ENCODE measurements at places on chromosomes 7 and 10.

DNA sequence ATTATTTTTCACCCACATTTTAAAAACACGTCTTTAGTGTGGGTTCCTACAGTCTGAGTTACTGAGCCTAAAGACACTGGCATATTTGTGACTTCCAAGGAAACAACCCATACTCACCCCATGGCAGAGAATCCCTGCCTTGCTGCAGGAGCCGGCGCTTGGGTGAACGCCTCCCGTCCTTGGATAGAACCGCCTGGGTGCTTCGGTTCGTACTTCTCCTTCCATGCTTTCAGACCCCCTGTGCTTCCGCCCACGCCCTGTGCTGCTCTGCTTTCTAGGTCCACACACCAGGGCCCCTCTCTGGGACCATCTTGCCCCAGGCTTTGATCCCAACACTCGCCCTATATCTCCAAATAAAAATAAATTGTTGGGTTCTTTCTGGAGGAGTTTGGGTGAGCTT, 125.8 kb downstream of the PTPRN2 start:
- DNase-seq = no peak

- DNase-seq = peak; percentile 5
These were observed 5.4 kb downstream of the SUV39H2 start for GRCh38 chr10:14884082-14884481.

DNA sequence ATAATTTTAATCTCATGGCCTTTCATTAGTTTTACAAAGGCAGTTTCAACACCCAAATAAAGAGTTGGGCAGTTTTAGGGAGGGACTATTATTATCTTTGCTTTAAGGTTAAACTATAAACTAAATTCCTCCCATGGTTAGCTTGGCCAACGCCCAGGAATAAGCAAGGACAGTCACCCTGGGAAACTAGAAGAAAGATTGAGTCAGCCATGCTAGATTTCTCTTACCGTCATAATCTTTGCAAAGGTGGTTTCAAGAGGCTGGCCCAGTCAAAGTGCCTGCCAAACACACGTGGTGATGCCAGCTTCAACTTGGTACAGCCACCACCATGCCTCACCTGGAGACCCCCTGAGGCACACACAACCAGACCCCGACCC, 317.4 kb upstream of the SP8 start:
- DNase-seq = no peak

DNA sequence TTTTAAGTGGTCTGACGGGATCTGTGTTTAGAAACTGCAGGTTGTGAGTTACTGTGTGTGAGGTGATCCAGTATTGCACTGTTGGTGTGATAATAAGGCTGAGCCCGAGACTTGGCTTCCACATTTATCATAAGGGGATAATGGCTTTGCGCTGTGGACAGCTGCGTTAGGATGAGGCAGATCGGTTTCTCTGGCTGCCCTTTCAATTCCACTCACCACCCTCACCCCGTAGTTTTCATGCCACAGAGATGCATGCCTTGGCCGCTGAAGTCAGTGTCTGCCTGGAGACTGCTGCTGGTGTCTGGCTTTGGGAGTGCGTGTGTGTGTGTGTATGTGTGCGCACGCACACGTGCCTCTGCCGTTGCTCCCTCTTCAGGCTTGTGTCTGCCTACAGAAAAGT, 273.0 kb downstream of the CCDC3 start:
- peak; percentile 71 for DNase-seq

DNA sequence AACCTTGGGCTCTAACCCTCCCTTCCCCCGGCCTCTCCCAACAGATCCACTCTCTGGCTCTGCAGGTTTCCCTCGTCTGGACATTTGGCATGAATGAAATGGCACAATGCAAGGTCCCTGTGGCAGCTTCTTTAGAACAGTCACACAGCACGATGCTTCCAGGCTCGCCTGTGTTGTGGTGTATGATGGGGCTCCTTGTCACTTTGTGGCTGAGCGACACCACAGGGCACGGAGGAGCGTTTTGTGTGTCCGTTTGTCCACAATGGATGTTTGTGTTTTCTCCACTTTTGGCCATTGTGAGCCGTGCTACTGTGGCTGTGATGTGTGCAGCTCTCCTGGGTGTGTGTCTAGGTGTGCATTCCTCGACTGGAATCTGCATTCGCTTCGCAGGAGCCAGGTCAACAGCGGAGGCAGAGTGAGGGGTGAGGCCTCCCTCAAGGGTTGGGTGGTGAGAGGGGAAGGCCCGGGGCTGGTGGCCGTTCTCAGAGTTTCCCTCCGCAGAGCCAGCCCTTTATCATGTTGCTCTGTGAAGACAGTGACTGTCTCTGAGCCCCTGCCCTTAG, 22.3 kb upstream of the SHH start:
- no peak for DNase-seq

DNA sequence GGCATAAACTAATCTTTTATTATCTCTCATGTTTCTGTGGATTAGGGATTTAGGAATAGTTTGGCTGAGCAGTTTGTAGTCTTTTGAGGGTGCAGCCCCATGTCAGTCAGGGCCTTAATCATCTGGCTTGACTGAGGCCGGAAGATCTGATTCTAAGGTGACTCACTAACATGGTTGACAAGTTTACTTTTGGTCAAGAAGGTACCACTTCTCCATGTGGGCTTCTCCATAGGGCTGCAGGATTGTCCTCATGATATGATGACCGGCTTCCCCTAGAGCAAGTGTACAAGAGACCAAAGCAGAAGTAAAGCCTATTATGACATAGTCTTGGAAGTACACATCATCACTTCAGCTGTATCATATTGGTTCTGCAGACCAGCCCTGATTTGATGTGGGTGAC, 45.9 kb upstream of the OIT3 start:
- no peak for DNase-seq

DNA sequence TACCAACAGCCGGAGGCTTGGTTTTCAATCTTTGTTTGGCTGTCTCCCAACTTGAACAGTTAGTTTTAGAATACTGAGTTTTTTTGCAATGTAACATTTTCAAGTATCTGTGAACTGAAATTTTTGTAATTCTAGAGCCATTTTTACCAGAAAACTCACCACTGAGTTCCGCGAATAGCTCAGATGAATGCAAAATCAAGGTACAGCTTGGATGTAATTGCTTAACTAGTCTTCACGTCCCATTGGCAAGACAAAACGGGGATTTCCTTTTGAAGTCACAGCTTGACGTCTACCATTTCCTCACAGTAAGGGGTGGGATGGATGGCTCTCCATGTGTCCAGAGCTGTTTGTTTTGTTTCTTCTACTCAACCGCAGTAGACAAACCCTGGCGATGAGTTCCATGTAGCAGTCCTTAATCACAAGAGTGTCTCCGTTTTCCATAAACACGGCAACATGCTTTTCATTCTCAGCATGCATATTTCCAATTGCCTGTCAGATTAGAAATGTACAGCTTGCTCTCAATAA, 55.8 kb upstream of the FGFR2 start:
- DNase-seq = no peak

DNA sequence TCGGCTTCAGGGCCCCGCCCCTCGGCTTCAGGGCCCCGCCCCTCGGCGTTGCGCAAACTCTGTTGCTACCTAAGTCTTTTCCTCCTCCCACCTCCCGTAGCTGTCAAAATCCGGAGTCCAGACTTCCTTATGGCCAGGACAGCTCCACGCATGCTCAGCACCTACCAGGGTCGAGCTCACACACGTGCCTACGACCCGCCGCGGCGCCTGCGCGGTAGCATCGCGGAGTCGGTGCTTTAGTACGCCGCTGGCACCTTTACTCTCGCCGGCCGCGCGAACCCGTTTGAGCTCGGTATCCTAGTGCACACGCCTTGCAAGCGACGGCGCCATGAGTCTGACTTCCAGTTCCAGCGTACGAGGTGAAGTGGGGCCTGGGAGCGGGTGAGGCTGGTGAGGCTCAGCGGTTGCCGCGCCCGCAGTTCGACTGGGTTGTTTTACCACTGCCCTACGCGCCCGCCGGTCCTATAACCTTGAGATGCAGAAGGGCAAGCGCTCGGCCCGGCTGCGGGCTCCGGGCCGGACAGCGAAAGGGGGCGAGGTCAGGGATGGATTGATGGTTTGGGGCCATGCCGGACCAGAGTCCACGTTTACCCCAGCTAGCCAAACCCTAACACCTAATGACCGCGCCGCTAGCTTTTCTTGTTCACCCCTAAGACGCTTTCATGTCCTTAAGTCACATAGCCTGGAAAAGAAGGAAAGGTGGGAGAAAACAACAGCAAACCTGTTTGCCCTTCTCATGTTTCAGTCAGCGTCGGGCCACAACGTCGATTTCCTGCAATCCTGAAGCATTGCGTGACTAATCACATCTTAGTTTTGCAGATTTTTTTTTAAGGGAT, at the start of gene CISD1:
Gene CISD1 (plus strand): TSS at position 217 of the 836 bp plus-strand sequence. CDS start 112 bp downstream, at position 329.
- peak; percentile 99 for DNase-seq

DNA sequence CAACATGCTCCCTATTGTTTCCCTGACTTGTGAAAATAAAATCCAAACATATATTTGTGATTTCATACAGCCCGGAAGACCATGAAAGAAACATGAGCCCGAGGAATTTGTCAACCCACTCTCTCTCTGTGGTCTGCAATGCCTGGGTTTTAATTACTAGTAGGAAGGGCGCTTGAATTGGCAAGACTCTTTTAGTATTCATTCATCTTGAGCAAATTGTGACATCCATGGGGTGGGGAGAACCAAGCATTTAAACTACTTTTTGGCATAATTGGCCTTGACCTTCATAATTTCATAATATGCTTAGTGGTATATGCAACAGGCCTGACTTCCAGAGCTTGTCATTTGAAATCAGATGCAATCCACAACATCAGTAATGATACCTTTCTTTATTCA, 142.4 kb upstream of the BMPER start:
- DNase-seq = no peak

GRCh38 chr7:93902777-93903423, 3.5 kb upstream of the GNGT1 start:
- DNase-seq = peak; percentile 68

GRCh38 chr7:43649755-43650274, 66.9 kb downstream of the STK17A start:
- DNase-seq = peak; percentile 19

DNA sequence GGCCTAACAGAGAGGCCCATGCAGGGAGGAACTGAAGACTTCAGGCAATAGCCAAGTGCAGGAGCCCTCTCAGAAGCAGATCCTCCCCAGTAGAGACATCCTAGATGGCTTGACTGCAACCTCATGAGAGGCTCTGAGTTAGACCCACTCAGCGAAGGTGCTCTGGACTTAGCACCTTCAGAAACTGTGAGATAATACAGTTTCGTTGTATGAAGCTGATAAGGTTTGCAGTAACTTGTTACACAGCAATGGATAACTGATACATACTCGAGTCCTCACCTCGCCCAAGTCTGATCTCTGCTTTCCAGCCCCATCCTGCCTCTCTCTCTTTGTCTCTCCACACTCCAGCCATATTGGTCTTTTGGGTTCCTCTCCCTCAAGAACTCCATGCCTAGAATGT, 136.4 kb upstream of the EEPD1 start:
- no peak for DNase-seq

DNA sequence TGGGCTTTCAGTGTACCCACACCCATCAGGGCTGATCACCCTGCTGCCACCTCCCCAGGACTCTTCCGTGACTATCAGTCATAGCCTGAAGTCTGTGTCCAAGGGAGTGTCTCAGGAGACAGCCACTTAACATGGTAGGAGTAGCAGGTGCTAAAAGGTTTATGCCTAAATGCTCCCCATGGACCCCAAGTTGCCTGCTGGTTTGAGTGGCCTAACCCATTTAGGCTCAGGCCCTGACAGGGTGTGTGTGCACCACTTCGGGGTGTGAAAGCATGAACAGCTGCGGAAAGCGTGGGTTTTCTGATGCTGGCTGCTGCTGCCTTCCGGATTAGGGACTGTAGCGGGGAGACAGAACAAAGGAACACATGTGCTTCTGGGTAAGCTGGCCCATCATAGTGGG, 93.2 kb upstream of the SAMD8 start:
- DNase-seq = peak; percentile 45
